ENCODE measurements at places on chromosomes 16 and 17.

DNA sequence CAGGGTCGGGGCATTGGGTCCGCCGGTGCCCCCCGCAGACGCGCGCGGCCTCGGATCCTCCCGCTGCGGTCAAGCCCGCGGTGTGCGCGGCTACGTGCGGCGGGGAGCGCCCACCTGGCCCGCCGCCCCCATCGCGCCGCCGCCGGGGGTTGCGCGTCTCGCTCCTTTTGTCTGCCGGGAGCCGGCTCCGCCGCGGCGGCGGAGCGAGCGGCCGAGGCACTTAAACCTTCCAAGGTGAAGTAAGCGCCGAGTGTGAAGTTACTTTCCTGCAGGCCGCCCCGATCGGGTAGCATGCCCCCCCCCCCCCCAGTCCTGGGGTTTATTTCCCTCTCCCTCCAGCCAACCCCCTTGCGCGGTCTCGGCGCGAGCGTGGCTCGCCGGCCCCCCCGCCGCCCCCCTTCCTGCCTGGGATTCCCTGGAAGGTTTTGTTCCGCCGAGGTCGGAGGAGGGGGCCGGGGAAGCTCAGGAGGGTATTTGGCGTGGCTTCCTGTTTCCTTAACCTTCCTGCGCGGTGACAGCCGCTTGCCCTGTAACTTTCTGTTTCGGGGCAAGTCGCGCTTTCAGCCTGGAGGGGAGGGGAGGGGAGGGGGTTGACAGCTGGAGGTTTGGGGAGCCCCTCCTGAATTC lies 56.6 kb upstream of the GSE1 start:
- DNase-seq, result peak; percentile 67

- peak; percentile 11 for DNase-seq
Observed at GRCh38 chr17:68909066-68909465, 46.1 kb downstream of the ABCA8 start.

DNA sequence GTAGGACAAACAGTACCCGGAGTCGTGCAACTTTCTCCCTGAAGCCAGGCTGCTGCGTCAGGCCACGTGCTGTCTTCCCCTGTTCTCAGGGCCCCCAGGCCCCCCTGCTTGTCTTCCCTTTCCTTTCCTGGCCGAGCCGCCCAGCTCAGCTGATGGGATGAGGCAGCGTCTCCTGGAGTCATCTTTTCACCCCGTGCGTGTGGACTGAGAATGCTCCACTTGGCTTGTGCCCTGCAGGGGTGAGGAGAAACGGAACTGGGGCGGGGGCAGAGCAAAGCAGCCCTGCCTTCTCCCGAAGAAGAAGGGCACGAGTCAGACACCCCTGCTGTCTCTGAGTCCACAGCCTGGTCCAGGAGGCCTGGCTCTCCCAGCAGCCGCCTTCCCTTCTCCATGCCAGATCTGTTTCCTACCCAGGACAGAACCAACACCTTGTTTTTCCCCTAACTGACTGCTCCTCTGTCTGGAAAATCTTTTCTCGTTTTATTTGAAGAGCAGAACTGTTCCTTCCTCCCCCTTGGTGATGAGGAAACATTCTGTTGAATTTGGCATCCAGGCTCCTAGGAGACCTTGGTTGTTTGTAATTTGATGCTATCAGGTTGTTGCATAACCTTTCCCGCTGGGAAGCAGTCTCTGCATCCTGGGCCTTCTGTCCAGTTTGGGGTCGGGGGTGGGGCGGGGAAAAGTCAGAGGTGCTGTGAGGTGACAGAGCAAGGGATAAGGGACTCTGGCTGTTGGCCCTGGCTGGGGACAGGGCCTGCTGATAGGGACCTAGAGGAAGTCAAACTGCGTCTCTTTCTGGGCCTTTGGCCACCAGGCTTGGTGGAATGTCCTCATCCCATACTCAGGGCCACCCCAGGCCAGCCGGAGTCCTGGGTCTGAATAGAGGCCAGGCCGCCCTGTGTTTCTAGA lies 78.8 kb downstream of the WIPI1 start:
- DNase-seq, result no peak

GRCh38 chr16:20763461-20764232 lies at the start of gene ACSM3:
Gene ACSM3, plus strand, starts transcription at chr16:20764014. Its CDS starts 6,021 bp downstream, at chr16:20770035.
- peak; percentile 58 for DNase-seq

DNA sequence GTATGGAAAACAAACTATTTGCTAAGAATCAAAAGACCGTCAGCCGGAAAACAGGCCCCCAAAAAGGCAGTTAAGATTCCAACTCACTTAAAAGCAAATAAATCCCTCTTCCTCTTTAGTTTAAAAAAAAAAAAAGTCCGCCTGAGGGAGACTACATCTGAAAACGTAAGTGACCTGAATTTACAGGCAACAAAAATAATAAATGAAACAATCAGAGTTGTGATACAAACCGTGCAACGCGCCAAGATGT lies 1.1 kb downstream of the KANSL1 start:
- no peak for DNase-seq

GRCh38 chr17:10087355-10087754 lies 111.1 kb downstream of the GAS7 start:
- DNase-seq, result no peak

GRCh38 chr16:59848296-59848695 lies 1114.2 kb upstream of the GOT2 start:
- no peak for DNase-seq

GRCh38 chr16:66728117-66728787 lies 23.2 kb downstream of the DYNC1LI2 start:
- DNase-seq, result no peak

DNA sequence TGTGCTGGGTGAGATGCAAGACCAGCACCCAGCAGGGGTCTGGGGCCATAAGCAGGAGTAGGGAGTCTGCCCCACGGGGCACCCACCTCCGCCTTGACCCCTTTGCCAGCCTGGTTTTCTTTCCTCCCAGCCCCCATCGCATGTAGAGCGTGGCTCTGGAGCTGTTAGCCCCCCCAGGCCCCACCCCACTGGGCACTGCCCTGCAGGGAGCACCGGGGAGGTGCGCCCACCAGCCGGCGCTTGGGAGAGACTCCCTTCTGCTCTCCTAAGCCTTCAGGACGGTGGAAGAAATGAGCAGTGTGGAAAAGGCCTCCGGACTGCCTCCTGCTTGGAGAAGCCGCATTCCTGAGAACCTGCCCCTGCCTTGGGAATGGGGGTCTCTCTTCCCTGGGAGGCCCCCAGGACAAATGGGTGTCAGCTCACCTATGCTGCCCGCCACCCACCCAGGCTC lies 186.2 kb downstream of the IRF8 start:
- no peak for DNase-seq

Measured in GM12891 (cell line).